ENCODE measurements at places on chromosomes 7 and 10. TPM values are rescaled to one million over a fixed set of nuclear protein-coding genes. Genes with fewer than 3 reads are reported as not detected.
A peak's percentile ranks its signal among the peaks of the same experiment; 100 is the strongest.

- no peak for DNase-seq
Observed at GRCh38 chr10:131890276-131891195, 10.3 kb upstream of the PPP2R2D start.

VSTM4 gene
- not detected for polyA plus RNA-seq

SEPTIN14 gene
- not detected for polyA plus RNA-seq

DNA sequence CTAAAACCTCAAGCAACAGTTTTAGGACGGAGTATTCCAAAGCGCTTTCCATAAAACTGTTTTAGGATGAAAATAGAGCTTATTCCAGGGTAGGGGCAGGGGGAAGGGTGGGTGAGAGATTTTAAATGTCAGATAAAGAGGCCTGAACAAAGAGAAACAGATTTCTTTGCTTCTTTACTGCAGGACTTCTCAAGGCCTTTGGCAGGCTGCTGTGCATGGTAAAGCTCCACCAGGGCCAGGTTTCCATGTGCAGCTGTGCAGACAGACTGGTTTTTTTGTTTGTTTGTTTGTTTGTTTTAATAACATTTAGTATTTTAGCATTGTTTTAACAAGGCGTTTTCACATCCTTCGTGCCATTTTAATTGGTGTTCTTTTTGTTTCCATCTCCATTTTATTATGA, 26.3 kb downstream of the HECW1 start:
- no peak for DNase-seq

- peak; percentile 62 for DNase-seq
Observed at GRCh38 chr7:28984631-28985030, 26.5 kb upstream of the TRIL start.

DNA sequence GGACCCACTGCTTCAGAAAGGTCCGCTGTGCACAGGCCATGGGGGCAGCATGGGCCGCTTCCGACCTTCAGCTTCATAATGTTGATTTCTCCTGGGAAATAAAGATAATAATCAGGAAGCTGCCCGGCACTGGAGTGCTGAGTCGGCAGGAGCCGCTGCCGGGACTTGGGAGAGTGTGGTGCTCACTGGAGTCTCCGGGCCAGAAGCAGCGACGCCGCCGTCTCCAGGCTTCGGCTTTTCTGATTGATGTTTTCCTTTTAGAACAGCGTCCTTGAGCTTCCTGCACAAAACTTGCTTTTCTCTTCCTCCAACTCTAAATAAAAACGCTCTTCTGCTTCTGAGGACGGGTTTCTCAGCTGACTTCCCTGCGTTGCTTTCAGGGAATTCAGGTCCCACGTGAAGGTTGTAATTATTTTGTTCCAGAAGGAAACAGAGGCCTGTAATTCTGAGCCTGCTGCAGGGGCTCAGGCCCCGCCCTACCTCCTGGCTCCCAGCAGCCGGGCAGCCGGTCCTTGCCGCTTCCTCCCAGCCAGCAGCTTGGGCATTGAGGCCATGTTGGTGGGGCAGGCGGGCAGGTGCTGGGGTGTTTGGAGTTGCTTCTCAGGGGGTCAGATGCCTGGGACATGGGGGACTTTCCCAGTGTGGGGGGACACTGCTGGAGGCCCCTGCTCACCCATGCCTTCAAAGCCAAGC, 14.7 kb downstream of the PWWP2B start:
- no peak for DNase-seq

GRCh38 chr10:127968659-127969058, 61.8 kb downstream of the PTPRE start:
- DNase-seq = no peak

DNA sequence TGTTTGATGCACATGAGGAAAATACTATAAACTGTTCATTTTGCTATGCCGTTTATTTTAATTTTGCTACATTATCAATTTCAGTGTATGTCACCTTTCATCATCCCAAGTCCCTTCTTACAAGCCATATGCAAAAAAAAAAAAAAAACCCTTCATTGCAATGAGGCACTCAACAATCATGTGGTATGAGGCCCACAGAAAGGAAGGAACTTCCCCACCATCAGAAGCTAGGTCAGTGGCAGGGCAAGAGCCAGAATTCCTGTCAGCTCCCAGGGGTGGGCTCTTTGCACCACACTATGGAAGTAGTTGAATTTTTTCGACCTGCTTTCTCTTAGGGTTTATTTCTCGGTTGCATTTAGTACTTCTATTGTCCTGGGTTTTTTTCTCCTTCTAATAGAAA, 75.4 kb downstream of the NOC3L start:
- no peak for DNase-seq

DNA sequence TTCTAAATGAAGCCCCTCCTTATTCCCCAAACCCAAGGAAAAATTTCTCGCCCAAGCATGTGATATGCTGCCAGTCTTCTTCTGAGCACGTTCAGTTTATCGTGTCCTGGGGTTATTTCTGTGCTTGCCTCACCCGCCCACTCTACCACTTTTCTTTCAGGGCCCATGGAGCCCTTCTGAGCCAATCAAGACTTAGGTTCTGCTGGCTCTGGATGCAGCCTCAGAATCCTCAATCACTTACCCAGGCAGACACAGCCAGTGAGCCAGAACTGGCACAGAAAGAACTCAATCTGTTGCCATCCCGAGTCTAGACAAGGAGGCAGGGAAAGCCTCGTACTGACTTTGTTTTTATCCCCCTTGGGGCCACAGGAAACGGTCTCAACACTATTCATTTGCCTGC, 34.2 kb upstream of the C10orf90 start:
- no peak for DNase-seq

DNA sequence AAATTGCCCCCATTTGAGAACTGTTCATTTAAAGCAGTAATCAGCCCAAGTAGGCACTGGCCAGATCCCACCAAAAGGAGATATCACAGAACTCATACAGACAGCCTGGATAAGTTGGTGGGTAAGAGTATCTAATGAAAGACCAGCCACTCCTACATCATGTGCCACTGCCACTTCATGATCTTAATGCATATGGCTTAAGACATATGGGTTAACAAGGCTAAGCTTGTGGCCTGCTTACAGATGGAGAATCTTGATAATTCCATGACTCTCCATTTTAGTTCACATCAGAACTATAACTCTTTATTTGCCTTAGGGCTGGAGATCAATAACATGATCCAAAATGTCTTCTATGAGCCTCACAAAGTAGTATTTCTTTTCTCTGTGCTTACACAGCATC, 6.8 kb upstream of the IFIT1B start:
- no peak for DNase-seq

GBF1 gene
- 15.0 TPM for polyA plus RNA-seq

- DNase-seq = no peak
Observed at GRCh38 chr10:104253606-104254410, 884 bp upstream of the GSTO1 start.

GRCh38 chr10:97810446-97810845, 38.6 kb upstream of the SFRP5 start:
- peak; percentile 55 for DNase-seq

GRCh38 chr10:35420044-35420443, 83.7 kb downstream of the CCNY start:
- no peak for DNase-seq

GRCh38 chr10:77716458-77717317, 79.1 kb upstream of the KCNMA1 start:
- no peak for DNase-seq

DNA sequence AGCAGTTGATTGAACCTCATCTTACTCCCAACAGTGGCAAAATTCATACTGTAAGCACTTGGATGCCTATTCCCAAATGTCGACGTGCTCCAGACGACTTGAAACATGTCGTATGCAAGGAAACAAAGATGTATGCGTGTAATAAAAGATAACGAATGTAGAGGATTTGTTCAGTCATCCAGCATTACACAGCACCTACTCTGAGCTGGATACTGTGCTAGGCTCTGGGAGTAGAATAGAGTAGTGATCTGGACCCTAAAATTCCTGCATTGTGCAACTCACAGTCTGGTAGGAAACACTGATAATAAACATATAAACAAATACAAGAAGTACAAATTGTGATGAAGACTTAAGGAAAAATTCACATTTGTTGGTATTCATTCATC, 5.6 kb upstream of the TBX20 start:
- no peak for DNase-seq

GRCh38 chr7:41855798-41856197, 152.9 kb upstream of the INHBA start:
- DNase-seq = peak; percentile 40

DNA sequence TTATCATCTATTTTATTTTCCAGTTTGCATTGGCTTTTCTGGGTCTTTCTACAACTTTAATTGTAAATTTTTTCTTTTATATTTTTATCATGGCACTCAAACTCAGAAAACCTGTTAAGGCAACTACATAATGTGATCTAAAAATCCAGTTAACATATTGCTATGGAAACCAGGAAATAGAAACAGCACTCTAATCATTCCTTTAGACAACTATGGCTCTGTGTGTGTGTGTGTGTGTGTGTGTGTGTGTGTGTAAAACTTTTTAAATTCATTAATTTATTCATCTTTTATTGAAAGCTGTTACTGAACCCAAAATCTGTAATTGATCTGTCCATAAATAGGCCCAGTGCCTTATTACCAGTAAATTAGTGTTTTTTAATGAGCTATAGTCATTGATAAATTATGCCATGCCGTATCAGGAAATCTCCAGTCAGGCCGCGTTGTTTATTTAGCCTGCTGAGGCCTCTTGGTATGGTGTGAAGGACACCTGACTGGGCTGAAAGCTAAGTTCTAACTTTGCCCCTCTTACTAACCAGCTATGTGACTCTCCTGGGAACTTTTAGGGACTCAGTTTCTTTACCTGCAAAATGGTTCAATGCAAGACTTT, 1.5 kb upstream of the MET start:
- DNase-seq = peak; percentile 56

CFAP69 gene
- polyA plus RNA-seq = 0.50 TPM

GRCh38 chr10:119518176-119518575, 24.3 kb downstream of the RGS10 start:
- no peak for DNase-seq

GRCh38 chr10:91635401-91636400, 2.8 kb upstream of the PPP1R3C start:
- DNase-seq = peak; percentile 43

- DNase-seq = no peak
Observed at GRCh38 chr7:29116361-29117200, 29.8 kb downstream of the CPVL start.

ITGB8 gene
- 1.2 TPM for polyA plus RNA-seq

- DNase-seq = no peak
Observed at GRCh38 chr7:140015471-140015970, 47.2 kb downstream of the PARP12 start.

ICA1 gene
- polyA plus RNA-seq = 1.4 TPM

- no peak for DNase-seq
Observed at GRCh38 chr10:11144626-11145494, 127.2 kb downstream of the CELF2 start.

DNA sequence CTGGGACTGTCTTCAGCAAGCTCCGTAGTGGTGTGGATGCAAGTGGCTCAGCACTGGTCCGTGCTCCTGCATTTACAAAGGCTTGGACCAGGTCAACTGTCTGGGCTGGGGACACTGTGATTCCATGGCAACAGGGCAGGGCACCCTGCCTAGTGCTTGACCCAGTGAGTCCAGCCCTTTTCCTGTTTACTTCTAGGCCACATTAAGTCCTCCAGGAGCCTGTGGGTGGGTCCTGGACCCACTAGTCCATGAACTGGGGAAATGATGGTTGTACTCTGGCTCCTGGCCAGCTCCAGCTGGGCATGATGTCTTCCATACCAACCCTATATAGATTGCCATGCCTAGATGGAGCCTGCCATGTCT, 152.0 kb downstream of the RPS24 start:
- DNase-seq = no peak

- DNase-seq = no peak
Observed at GRCh38 chr10:310976-311639, 175.9 kb downstream of the ZMYND11 start.

ANKRD61 gene
- polyA plus RNA-seq = 0.09 TPM

DNA sequence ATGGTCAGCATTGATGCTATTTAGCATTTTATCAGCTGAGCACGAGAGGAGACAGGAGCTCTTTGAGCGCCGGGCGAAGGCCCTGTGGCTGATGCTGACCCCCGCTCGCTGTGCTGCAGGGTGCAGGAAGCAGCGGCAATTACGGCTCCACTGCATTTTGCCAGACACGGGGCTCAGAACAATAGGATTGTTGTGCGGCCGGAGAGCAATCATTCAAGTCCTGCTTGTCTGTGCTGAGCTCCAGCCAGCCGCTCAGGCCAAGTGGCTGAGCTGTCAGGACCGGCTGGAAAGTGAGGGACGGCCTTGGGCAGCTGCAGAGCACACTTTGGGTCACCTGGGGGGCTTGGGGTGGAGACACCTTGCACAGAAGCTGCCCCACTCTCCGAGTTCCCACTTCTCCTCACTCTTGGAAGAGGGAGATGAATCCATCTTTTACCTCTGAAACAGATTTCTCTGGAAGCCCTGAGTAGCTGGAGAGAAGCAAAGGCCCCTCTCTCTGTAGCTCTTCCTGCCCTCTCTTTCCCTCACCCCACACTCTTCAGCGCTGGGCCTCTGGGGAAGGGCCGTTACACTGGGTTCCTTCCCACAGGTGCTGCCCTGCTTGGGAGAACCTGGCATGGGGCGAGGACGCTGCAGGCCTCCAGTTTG, 17.3 kb upstream of the ADARB2 start:
- no peak for DNase-seq

HOXA10 gene
- polyA plus RNA-seq = 3.3 TPM

NFE2L3 gene
- 15.3 TPM for polyA plus RNA-seq

DNA sequence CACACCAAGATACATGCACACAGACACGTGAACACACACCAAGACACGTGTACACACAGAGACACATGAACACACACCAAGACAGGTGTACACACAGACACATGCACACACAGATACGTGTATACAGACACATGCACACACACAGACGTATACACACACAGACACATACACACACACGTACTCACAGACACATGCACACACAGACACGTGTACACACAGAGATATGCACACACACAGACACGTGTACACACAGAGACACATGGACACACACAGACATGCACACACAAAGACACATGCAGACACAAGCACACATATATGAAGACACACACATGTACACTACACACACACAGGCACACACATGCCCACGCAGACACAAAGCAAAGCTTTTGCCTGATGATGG, 134.6 kb downstream of the TCERG1L start:
- DNase-seq = no peak

ATOH7 gene
- polyA plus RNA-seq = not detected

GRCh38 chr10:79374312-79375191, 27.3 kb downstream of the PPIF start:
- peak; percentile 22 for DNase-seq

DNA sequence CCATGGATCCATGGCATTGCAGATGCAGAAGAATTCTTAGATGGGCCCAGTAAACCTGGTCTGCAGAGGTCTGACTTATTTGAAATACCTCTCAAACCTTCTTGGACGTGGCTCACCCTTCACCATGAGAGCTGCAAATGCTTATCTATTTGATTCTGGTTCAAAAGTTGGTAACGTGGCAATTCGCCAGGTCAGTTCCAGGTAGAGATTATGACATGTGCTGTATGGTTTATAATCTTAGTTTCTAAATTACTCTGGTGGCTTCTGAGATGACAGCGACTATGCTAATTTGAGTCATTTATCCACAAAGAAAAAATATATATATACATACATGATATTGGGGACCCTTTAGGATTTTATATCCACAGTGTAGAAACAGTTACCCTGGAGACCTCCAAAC, 68.8 kb downstream of the NRP1 start:
- DNase-seq = no peak

CPEB3 gene
- polyA plus RNA-seq = 0.12 TPM

Data from foreskin keratinocyte (primary cell).